ENCODE measurements at places on chromosomes 3 and 15.

GRCh38 chr3:194536871-194537637 is 50.3 kb upstream of the ATP13A3 start:
- no peak for DNase-seq

- DNase-seq, result no peak
These were observed 33.9 kb downstream of the RARB start for GRCh38 chr3:25461946-25462345.

GRCh38 chr3:132317229-132317948 is at the start of gene ACP3:
Gene ACP3 (plus strand): TSS chr3:132317407. CDS start chr3:132317457, 50 bp downstream.
- no peak for DNase-seq

- DNase-seq, result no peak
These were observed 18.7 kb downstream of the CRBN start for GRCh38 chr3:3160826-3161225.

DNA sequence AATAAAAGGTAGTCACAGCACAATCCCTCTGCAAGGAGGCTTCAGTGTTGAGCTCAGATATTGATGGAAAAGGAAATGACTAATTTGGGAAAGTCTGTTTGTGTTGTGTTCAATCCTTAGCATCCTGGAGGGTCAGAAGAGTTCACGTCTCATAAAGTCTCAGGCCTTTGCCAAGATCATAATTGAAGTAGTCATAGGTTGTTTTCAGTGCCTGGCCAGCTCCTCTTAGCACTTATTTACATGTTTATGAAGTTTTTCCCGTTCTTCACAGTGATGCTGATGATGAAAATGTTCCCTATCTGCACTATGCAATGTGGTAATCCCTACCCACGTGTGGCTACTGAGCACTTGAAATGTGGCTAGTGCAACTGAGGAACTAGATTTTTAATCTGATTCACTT is 61.6 kb upstream of the TGFBR2 start:
- DNase-seq, result no peak

- no peak for DNase-seq
These were observed 82.7 kb downstream of the RARB start for GRCh38 chr3:25510797-25511196.

DNA sequence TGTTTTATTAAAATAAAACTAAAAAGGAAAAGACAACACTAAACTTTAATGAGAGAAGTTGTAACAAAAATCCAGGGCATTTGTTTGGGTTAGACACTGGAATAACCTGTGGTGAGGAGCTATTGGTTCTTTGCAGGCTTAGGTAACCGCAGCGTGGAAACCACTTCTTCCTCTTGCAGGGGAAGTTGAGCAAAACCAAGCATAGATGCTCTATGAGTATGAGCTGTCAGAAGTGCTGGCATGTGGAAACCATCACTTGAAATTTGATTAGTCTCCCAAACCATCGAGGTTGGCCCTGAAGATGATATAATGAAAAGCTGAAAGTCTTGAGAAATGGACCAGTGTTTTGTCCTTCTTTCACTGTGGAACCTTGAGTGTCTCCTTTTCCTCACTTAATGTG is 127.1 kb upstream of the RBMS3 start:
- DNase-seq, result no peak

GRCh38 chr3:113573728-113574127 is 41.4 kb downstream of the SIDT1 start:
- no peak for DNase-seq

GRCh38 chr15:39298271-39298962 is 282.5 kb upstream of the THBS1 start:
- no peak for DNase-seq

GRCh38 chr15:65268411-65268810 is 18.3 kb downstream of the PARP16 start:
- DNase-seq, result no peak

DNA sequence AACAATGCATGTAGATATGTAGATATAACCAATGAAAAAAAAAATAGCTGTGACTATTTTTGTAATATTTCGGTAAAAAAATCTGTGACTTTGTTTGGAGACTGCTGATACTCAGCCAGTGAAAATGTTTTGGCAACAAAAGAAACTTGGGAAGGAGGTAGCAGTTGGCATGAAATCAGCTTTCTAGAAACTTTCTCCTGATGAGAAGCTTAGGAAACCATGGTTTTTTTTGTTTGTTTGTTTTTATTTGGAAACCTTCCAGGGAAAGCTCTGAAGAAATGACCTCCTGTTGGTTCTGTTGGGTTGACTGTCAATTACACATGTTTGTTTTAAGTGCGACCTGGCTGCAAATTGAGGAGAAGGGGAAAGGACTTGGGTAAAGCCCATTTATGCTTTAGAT is 445.9 kb downstream of the UNC13C start:
- DNase-seq, result no peak

DNA sequence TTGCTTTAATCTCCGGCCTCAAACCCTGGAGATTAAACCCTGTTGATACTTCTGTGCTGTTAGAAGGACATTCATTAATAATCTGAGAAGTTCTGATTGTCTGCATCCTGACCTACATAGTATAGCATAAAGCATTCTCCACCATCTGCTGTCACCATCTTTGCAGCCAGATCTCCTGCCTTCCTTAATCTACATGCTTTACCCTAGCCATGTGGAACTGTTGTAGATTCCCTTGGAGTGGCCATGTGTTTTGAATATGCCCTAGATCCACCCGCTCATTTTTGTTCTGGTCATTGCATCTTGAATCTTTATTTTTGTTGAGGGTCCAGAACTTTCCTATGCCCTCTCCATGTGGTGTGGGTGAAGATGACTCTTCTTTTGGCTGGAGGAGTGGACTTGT is 110.3 kb downstream of the OXSM start:
- no peak for DNase-seq

- DNase-seq, result no peak
These were observed 78.3 kb upstream of the ARL6 start for GRCh38 chr3:97686258-97686657.

DNA sequence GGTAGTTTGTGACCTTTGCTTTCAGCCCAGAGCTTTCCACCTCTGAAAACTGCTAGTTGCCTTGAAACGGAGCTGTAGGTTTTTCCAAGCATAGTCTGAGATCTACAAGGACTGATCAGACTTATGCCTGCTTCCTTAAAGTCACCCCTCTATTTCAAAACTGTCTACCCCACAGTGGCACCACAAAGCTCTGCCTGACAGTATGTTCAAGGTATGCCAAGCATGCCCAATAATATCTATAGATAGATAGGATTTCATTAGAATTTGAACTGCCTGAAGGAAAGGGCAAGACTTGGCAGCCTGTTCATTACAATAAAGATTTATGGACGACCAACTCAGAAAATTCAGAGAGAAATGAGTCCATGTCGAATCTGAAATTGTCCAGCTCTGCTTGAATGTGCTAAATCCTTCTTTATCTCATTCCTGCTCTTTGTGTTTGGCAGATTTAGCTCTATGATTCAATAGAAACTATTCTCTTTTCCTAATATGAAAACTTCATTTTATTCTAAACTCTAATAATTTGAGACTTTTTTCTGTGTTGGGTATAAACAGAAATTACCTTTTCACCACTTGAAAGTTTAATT is 227.6 kb upstream of the TBC1D5 start:
- DNase-seq, result no peak

DNA sequence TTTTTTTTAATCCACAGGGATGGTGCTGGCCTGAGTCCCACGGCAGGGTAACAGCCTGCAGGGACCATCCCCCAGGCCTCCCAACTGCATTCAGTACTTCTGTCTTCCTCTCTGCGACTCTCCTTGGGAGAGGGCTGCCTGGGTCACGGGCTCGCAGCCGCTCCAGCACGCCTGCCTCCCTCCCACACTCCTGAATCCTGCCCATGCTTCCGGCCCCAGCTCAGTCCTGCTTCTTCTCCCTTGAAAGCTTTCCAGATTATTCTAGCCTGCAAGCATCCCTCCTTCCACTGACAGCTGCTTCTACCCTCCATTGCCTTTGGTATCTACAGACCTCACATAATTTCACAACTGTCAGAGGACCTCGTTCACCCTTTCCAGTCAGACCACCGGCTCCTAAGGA is 32.4 kb downstream of the MEGF11 start:
- DNase-seq, result no peak

- DNase-seq, result no peak
These were observed 241.9 kb downstream of the IL20RB start for GRCh38 chr3:137199678-137200077.

DNA sequence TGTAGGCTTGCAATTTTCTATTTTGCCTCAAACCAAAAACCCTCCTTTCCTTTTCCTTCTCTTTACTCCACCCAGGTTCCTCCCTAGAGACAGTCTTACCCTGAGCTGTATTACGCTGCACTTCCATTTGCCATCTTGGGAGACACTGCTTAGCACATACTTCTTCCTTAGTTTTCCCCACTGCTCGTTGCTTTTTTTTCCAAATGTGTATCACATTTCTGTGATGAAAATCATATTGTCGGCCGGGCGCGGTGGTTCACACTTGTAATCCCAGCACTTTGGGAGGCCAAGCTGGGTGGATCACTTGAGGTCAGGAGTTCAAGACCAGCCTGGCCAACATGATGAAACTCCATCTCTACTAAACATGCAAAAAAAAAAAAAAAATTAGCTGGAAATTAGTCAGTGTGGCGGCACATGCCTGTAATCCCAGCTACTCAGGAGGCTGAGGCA is 29.5 kb downstream of the POPDC2 start:
- DNase-seq, result no peak

GRCh38 chr3:155335724-155336354 is 42.4 kb upstream of the STRIT1 start:
- DNase-seq, result no peak

DNA sequence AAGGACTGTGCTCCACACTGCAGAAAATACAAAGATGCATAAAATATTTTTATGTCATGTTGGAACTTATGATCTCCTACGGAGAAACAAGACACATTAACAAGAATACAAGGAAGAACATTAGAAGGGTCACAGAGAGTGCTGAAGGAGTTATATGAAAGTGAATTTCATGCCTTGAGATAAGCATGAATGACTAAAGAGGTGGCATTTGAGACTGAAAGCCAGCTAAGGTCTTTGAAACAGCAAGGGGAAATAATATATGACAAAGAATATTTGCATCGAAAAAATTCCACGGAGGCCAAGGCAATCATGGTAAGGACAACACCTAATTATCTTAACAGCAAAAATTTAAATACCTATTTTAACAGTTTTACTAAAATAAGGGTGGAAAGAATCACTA is 12.5 kb downstream of the GSK3B start:
- DNase-seq, result no peak

GRCh38 chr15:78838489-78838888 is 27.2 kb upstream of the ADAMTS7 start:
- no peak for DNase-seq

DNA sequence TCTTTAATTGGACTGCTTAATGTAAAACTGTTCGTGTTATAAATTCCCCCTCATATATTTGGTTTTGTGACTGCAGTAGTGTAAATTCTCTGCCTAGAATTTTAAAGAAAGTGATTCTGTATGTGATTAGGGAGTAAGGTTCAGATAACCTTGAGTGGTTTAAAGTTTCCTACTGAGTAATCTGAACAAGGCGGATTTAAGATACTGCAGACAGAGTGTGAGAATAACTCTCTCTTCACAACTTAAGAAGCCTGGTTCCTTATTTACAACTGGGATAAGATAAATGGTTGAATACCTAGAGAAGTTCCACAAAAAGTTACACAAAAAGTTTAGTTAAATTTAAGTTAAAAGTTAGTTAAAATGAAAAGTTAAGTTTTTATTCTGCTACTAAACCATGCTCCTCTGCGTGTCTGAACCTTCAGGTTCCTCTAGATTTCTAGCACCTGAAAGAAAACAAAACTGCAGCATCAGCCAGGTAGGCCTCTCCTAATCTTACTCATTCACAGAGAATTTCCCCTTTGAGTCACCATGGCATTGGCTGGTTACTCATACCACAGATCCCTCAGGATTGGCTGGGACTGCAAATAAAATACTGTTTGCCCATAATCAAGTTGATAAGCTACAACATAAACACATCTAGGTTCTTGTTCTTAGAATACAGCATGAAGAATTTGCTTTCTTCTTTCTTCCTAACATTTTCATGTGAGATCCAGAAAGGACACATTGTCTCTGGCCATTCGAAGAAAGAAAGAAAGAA is at the start of gene ARL14:
Gene ARL14, plus strand, starts transcription at position 614 of the 757 bp plus-strand sequence. CDS start 187 bp downstream, outside the sequence.
- no peak for DNase-seq

DNA sequence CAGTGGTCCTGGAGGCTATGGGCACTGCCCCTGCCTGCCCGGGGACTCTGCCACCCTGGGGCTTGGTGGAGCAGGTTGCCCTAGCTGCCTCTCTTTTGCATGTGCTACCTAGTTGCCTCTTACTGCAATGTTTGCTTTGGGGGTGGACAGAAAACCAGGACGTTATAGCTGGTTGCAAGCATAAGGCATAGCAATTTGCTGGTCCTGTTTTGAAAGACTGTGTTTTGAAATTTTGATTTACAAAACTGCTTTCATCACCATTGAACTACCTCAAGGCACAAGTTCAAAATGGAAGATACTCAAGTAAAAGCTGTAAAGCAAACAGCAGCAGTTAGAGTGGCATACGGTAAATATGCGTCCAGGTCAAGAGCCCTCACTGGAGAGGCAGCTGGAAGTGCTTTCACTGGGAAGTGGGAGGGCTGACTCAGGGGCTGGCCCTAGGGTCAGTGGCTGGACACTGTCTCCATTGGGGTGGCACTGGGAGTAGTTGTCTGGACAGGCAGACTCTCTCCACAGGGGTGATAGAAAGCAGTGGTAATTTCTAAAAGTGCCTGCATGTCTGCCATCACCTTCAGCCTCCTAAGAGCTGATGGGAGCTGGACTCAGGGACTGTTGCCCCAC is 138.1 kb downstream of the CHDH start:
- DNase-seq, result peak; percentile 14

DNA sequence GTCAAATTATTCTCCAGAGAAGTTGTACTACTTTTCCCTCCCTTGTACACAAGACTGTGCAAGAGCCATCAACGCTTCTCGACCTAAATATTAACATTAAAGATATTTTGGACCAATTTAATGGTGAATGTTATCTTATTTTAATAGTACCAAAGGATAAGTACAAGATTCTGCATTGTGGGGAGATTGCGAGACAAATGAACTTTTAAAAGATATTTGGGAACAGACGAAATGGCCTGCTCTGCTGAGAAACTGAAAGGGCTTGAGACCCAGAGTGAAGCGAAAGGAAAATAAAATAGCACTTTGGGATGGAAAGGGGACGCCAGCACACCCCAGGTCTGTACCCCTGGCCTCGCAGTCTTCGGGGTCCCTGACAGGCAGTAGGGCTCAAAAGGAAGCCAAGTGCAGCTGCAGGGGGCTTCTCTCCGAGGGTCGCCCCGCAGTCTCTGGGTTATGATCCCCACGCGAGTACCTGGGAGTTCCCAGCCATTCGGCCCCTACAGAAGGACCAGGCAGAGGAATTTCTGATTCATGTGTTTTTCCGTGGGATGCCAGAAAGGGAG is 97.6 kb upstream of the VGLL3 start:
- no peak for DNase-seq

DNA sequence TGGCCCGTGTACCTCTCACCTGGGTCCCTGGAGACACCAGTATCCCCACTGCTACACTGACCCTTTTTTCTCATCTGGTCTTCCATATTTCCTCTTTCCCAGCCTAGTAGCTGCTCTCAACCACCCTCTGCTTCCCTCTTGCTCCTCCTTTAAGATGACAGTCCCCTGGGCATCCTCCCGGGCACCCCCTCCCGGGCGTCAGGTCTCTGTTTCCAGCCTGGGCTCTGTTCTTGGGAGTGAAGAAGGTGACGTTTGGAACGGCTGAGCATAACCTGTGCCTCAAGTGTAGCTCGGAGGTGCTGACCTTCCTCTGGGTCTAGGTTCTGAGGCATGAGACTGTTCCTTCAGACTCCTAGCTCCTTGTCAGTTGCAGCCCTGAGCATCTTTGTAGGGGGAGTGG is 101.2 kb downstream of the VGLL4 start:
- DNase-seq, result no peak

- DNase-seq, result no peak
These were observed 475.9 kb downstream of the SQOR start for GRCh38 chr15:46110755-46111154.

Data from coronary artery (tissue), 2 donors.